ENCODE measurements at places on chromosomes 16 and 17.
A peak's percentile ranks its signal among the peaks of the same experiment; 100 is the strongest.

DNA sequence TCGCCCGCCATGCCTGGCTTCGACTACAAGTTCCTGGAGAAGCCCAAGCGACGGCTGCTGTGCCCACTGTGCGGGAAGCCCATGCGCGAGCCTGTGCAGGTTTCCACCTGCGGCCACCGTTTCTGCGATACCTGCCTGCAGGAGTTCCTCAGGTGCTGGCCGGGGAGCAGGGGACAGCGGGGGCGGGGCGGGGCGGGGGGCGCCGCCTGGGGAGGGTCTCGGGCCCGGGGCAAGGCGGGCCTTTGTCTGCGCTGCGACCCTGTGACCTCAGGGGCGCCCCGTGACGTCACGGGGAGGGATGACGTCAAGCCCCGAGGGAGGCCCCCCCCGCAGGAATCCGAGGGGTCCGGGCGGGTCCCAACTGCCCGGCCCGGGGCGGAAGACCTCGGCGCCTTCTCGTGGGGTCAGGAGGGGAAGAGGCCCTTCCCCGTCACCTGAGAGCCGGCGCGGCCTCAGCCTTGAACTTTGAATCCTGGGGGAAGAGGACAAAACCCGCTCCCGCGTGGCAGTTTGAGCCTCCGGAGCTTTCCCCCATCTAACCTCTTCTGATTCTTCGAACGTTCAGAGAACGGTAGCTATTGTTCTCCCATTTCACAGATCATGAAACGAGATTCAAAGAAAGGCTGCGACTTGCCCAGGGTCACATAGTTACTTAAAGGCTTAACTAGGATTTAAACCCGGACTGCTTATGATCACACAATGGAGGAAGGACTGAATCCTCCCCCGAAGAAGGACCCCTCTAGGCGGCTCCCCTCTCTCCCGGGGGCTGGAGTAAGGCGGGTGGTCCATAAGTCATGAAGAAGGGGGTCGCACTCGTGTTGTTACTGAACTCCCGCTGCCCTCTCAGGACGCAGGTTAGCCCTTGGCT lies 527 bp downstream of the TRAF4 start:
- peak; percentile 54 for DNase-seq

DNA sequence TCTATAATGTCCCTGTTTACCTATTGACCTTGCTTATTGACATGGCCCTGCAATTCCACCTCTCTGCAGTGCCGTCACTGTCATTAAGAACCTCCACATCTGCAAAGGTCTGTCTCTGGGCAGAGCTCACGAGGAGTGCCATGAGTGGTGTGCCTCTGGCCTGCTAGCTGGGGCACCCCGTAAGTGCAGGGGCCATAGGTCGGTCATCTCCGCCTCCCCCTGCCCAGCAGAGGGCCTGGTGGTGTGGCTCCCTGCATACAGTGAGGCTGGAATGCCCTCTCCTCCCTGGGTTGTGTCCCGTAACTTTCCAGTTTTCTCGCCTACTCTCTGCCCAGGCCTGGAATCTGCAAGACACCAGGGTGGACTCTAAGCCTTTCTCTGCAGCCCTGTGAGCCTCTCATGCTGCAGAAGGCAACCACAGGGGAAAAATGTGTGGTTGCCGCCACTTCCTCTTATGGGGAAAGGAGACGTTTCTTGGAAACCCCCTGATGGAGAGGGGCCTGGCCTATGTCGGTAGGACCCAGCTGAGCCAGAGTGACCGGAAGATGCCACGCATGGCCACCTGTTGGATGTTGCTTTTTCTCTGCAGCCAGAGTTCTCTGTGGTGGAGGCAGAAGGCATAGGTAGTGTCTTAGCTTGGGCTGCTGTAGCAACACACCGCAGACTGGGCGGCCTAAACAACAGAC lies 2.7 kb upstream of the SNX20 start:
- DNase-seq: no peak

DNA sequence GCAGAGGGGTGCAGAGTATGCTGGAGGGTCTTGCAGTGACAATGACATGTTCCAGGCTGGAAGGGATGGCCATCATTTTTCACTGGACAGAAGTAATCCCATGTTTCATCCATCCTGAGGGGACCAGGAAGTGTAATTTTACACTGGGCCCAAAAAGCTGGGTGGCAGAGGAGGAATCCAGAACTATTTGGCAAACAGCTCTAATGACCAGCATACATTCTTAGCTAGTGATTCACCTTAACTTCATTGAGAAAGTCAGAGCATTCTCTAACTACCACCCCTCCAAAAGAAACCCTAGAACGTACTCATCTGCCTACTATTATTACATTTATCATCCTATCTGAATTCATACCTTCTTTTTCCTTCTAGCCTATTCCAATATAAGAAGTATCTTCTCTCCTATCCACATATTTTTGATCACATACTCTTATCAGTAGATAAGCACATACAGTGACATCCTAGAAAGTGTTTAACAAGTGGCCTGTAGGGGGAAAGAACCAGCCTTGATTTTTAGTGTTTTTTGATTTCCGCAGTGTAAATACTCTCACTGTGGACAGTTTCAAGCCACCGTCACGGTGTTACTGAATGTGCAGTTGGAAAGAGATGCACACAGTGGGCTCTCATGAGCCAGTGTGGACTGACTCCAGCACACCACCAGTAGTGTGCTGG lies 118.1 kb downstream of the FTO start:
- no peak for DNase-seq

DNA sequence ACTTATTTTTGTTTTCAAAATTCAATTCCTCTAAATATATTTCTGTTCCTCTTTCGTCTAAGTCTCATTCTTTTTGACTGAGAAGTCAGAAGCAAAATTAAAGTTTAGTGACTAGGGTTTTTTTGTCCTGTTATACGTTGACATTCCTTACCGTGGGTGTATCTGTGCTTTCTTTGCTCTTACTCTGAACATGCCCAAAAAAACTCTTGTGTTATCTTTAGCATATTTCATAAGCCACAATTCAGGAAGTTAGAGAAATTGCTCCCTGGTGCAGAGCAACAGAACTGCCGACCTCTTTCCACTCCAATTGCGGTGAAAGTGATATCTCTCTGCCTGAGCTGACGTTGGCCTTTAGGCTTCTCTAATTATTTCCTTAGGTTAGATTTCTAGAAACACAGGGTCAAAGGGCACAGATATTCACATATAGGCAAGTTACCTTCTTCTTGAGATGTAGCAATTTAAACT lies 65.7 kb downstream of the CENPV start:
- DNase-seq: no peak

DNA sequence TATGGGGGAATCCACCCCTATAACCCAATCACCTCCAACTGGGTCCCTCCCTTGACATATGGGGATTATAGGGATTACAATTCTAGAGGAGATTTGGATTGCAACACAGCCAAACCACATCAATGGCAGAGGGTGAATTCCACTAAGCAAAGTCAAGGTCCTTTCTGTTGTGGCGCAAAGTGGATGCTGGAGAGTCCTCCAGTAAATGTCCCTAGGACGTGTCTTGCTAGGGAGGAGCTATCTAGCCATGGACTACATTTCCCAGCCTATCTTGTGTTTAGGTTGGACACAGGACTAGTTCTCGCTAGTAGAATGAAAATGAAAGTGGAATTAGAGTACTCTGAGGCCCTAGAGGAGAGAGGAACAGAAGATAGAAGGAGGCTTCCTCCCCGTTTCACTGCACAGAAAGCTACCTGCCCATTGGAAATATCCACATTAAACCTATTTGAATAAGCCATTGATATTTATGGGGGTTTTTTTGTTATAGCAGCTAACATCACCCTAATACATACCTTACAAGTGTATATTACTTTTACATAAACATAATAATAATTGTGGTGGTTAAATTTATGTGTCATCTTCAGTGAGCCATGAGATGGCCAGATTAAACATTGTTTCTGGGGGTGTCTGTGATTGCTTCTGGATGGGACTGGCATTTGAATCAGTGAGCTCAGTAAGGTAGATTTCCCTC lies 56.7 kb upstream of the ERCC4 start:
- no peak for DNase-seq

- DNase-seq: no peak
Measured at GRCh38 chr16:19127674-19128131, 13.9 kb downstream of the ITPRIPL2 start.

GRCh38 chr16:57590654-57591085 lies 37.8 kb upstream of the ADGRG1 start:
- DNase-seq: no peak

DNA sequence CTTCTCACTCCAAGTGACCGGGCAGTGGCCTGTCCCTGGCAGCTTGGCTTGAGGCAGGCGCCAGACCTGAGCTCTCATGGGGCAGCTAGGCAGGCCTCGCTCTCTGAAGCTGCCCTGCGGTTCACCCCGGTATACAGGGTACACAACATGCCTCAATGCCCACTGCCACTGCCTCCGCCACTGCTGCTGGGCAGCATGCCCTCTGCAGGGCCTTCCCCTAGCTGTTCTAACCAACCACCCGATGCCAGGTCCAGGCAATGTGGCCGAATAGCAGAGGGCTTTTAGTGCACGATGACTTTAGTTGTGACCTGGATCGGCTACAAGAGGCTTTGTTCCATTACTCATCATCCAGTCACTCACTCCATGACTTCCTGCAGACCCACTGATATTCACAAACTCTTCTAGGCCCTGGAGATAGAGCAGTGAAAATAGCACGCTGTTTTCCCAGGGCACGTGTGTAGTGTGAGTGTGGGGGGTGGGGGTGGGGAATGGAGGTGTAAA lies 19.7 kb downstream of the CDC42EP4 start:
- peak; percentile 37 for DNase-seq

GRCh38 chr17:82959242-82959930 lies 119.6 kb upstream of the ZNF750 start:
- no peak for DNase-seq

GRCh38 chr16:49849754-49850108 lies 6.2 kb downstream of the ZNF423 start:
- DNase-seq: no peak

- DNase-seq: no peak
Measured at GRCh38 chr16:85902366-85903155, 3.6 kb downstream of the IRF8 start.

- DNase-seq: no peak
Measured at GRCh38 chr17:8481703-8482102, 46.0 kb downstream of the NDEL1 start.

Measured in amygdala (tissue), 56 donors.